ENCODE measurements at places on chromosomes 1 and 21.

DNA sequence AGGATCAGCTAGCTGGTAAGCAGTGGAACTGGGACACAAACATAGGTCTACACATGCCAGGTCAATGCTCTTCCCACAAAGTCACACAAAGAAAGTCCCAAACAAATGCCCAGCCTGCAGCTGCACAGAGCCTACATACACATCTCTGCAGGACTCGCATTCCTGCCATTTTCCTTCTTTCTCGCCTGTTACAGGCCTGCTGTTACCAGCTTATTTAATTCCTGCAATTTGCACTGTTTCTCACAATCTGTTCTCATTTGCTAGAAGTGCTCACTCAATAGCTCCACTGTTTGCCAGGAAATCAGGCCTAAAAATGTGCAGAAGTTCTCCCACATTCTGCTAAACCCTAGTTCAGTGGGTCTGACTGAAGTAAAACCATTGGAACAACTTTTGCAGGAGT is 362.6 kb upstream of the C1orf87 start:
- no peak for DNase-seq

DNA sequence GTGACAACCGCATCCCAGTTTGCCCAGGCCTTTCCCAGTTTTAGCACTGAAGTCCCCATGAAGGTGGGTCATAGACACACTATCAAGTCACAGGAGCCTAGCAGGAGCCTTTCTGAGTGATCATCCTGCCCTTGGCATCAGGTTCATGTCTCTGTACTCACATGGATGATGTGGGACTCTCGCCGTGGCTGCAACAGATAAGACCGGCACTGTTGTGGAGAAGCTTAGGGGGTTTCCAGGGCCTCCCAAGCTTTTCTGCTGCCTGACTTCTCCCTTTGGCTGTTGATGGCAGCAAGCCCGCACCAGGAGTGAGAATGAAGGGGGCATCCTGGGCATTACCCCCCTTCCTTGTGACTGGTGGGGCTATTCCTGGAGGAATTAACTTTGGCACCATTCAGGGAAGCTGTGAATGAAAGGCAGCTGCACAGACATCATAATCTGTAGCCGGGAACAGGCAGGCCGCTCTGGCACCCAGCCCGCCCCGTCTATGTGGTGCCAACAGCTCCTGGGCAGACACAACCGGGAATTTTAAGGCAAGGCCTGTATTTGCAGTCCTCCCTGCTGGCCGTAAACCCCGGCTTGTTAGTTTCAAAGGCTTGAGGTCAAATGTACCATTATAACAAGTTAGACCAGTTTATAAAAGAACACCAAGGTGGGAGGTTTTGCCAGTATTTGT is 148.6 kb downstream of the HUNK start:
- DNase-seq, result no peak

GRCh38 chr1:230909974-230910754 is 41.8 kb upstream of the C1orf198 start:
- no peak for DNase-seq

DNA sequence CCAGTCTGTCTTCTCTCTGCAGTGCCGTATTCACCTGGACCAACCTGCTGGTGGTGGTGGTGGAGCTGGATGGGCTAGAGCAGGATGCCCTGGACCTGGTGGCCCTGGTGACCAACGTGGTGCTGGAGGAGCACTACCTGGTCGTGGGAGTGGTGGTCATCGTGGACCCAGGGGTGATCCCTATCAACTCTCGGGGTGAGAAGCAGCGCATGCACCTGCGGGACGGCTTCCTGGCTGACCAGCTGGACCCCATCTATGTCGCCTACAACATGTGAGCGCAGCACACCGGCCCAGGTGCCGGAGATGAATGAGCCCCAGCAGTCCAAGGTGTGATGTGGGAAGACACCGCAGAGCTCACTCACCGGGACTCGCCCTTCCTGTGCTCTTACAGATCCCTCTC is 37.5 kb downstream of the S100B start:
- no peak for DNase-seq

- DNase-seq, result no peak
Observed at GRCh38 chr1:22521692-22522091, 41.6 kb upstream of the EPHA8 start.

DNA sequence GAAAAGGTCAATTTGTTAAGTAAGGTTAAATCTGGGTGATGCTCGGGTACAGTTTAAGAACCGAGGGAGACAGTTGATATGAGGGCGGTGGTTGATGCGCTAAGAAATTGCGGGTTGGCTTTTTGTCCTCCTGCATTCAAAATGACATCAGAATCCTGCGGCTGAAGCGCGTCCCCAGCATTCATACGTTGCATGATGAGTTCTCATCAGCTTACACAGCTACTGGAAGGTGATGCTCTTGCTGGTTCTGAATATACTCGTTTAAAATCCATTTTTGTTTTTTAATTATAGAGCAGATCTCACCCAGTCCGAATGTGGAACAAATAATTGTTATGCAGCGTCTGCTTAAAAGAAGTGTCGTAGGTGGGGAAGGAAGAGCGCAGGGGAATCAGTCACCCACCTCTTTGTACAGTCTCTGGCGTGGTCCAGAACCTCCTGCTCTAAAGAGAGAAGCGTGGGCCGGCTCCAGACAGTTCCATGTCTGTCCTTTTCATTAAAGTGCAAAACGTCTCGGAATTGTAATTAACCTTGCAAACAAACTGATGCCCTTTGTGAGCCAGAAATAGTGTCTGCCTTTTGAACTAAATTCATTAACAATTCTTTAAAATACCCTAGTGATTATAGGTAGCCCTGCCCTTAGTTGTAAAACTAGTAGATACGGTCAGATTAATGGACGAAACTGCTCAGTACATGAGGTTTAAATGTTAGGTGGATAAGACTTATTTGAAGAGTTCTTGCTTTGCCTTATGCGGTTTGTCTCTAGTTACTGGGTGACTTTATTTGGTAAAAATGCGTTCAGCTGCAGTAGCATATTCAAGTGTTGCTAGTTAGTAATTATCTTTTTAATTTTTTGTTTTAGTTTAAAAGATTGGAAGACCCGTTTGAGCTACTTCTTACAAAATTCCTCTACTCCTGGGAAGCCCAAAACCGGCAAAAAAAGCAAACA is 741 bp downstream of the RGS2 start:
- peak; percentile 59 for DNase-seq

Measured in activated naive CD4-positive, alpha-beta T cell treated with Interleukin-2 at 50 U/mL for 16 hours (primary cell).